ENCODE measurements at places on chromosomes 6 and 20.

- peak; percentile 67 for DNase-seq
Measured at GRCh38 chr20:44576297-44576696, 6.1 kb upstream of the PKIG start.

GRCh38 chr20:33553516-33553915, 63.6 kb downstream of the CBFA2T2 start:
- no peak for DNase-seq

- DNase-seq, result no peak
Measured at GRCh38 chr20:25297141-25297905, 49.4 kb downstream of the PYGB start.

DNA sequence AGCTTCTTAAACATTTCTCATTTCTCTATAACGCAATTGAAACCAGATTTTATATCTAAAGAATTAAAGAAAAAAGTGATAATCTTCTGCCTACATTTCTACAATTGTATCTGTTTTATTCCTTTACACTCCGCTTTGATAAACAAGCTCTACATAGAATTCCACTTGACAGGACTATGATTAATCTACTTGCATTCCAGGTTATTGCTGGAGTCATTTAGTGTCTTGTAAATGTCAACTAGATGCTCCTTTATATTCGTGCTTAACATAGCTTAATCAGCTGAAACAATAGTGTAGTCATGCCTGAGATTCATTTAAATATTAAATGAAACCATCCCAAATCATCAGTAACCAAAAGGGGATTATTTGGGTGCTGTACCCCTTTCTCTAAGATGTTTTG, 284.0 kb downstream of the TRDN start:
- no peak for DNase-seq

- no peak for DNase-seq
Measured at GRCh38 chr20:62292108-62292507, 10.7 kb upstream of the ADRM1 start.
